ENCODE measurements at places on chromosomes 5 and 9. TPM values are rescaled to one million over a fixed set of nuclear protein-coding genes. Genes with fewer than 3 reads are reported as not detected.

HTR1A gene
- total RNA-seq = not detected

GRCh38 chr9:21991072-21991959, 2.9 kb downstream of the CDKN2A start:
- H3K4me1 ChIP-seq = peaks cover 24% of the 10 kb centered on the region
- H3K36me3 ChIP-seq = no peaks in the 10 kb centered on the region
- H3K4me3 ChIP-seq = no peak overlapping the region
- H3K27me3 ChIP-seq = peaks cover 27% of the 10 kb centered on the region

DNA sequence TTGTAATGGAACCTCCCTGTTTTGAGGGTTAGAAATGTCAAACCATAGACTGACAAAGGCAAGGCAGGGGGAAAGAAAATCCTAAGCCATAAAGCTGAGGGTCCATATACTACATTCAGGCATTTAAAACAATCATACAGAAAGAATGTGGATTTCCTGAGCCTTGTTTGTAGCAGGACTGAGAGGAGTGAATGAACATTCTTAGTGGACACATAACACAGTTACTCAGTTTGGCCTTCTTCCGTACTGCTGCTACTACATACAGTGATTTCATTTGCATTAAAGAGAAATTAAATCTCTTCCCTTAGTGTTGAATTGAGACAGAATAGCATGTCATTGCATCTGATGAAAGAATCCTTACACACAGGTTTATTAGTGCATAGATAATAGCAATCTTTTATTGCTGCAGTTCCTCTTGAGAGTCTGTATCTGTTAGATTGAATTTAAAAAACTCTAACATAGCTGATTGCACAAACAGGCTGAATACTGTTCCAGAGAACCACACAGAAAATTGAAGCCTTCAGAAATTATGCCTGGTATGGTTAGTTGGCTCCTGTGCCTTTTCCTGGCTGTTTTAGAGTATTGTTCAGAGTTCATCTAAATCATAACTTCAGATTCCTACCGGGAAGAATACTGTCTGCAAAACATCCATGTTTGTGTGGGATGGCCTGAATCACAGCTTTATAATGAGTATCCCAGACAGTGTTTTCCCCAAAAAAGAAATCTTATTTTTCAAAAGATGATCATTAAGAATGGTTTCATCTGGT, 2.0 kb upstream of the MTX3 start:
- H3K27ac ChIP-seq = no peak overlapping the region
- H3K36me3 ChIP-seq = peaks cover 10% of the 10 kb centered on the region
- H3K4me3 ChIP-seq = no peak overlapping the region
- peaks cover 22% of the 10 kb centered on the region for H3K27me3 ChIP-seq
- no peak for DNase-seq
- peaks cover 13% of the 10 kb centered on the region for H3K4me1 ChIP-seq

DNA sequence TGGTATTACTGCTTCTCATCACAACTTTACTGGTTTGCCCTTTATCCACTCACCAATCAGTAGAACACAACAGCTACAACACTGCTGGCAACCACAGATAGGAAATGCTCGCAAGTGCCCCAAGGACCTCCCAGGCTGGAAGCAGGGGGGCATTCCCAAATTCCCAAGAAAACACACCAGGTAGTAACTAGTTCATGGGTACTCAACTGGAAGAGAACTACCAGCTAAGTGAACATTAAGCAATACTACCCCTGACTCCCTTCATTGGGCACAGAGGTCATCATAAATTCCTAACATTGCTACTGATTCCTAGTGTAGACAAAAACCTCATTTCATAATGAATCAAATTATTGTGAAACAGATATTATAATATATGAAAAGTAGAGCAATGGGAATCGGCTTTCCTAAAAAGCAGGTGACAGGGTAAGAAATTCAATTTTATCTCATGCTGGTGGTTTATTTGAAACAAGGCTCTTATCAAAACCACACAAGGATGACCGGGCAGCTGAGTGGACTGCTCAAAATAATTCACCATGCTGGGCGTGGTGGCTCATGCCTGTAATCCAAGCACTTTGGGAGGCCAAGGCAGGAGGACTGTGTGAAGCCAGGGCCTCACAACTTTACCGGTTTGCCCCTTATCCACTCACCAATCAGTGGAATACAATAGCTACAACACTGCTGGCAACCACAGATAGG, 81.6 kb downstream of the TLE1 start:
- no peaks in the 10 kb centered on the region for H3K27me3 ChIP-seq
- no peak overlapping the region for H3K4me3 ChIP-seq
- H3K36me3 ChIP-seq = peaks cover 4% of the 10 kb centered on the region
- H3K4me1 ChIP-seq = peaks cover 7% of the 10 kb centered on the region

- no peaks in the 10 kb centered on the region for H3K27me3 ChIP-seq
- no peak overlapping the region for H3K4me3 ChIP-seq
- H3K27ac ChIP-seq = no peak overlapping the region
- peaks cover 6% of the 10 kb centered on the region for H3K4me1 ChIP-seq
Observed at GRCh38 chr5:74761241-74761640, 5.7 kb downstream of the GFM2 start.

GRCh38 chr9:69035438-69036308, at the start of gene FXN:
Gene FXN (plus strand): TSS chr9:69035752. CDS start chr9:69035783, 31 bp downstream.
- peak within 1 kb of the TSS; percentile 95 for H3K27ac ChIP-seq
- no peaks in the 10 kb centered on the region for H3K27me3 ChIP-seq
- no peaks in the 10 kb centered on the region for H3K36me3 ChIP-seq

- H3K27me3 ChIP-seq = no peaks in the 10 kb centered on the region
- H3K4me1 ChIP-seq = peaks cover 3% of the 10 kb centered on the region
- DNase-seq = no peak
Observed at GRCh38 chr9:3244963-3245653, 280.7 kb downstream of the RFX3 start.

DNA sequence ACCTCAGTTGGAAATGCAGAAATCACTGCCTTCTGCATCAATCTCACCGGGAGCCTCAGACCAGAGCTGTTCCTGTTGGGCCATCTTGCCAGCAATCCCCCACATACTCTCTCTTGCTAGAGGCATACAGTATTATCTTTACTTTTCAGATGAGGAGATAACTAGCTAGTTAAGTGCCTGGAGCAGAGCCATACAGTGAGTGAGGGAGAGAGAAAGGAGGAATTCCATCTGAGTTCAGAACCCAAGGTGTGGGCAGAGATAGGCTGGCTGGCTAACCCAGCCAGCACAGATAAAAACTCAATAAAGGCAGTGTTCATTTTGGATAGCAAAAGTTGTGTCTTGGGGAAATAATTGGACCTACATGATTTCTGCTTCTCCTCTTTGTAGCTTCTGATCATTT, 268.0 kb upstream of the KIF2A start:
- no peaks in the 10 kb centered on the region for H3K36me3 ChIP-seq
- no peak overlapping the region for H3K27ac ChIP-seq
- H3K27me3 ChIP-seq = no peaks in the 10 kb centered on the region

DNA sequence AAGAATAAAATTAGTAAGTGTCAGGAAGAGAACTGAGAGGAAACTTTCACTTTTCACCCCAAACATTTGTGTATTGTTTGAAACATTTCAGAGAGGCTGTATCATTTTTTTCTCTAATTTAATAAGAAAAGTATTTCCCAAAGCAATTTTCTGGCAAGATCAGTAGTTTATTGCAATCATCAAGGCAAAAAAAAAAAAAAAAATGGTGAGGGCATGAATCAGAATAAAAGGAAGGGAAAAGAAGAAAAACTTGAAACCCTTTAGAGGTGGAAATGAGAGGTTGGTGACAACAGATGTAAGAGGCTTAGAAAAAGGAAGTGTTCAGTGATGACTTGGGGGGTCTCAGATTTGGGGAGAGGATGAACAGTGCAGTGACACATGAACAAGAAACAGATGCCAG, 13.3 kb downstream of the SHC3 start:
- H3K36me3 ChIP-seq = no peaks in the 10 kb centered on the region
- H3K4me3 ChIP-seq = no peak overlapping the region
- peaks cover 43% of the 10 kb centered on the region for H3K27me3 ChIP-seq
- no peak overlapping the region for H3K27ac ChIP-seq
- no peak for DNase-seq

GRCh38 chr9:127170652-127171051, 48.2 kb upstream of the ANGPTL2 start:
- no peaks in the 10 kb centered on the region for H3K27me3 ChIP-seq
- no peak overlapping the region for H3K27ac ChIP-seq
- H3K4me3 ChIP-seq = no peak overlapping the region
- H3K36me3 ChIP-seq = no peaks in the 10 kb centered on the region

DNA sequence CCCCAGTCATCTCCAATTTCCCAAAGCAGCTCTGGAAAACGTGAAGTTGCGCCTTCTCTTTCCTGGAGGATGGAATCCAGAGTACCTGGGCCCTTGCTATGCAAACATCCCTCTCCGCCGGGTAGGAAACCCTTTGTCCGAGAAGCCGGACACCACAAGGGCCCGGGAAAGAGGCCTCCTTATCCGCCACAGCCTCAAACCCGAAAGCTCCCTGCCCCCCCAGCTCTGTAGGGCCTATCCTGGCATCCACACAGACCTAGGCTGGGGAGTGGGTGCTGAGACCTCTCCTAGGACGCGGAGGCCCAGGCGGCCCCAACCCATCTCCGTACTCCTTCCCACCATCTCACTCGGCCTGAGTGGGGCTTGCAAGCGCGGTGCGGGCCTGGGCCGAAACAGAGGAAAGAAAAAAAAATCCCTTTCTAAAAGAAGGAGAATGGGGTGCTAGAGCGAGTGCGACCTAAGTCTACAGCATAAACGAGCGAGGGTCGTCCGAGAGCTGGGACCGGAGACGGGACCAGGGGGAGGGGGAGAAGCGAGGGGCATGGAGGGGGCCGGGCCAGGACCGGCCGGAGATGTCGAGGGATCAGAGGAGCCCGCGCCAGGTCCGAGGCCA, 624 bp downstream of the FBXW11 start:
- peak overlapping the region; percentile 89 for H3K27ac ChIP-seq
- peaks cover 57% of the 10 kb centered on the region for H3K4me1 ChIP-seq
- H3K4me3 ChIP-seq = peak overlapping the region; percentile 96
- DNase-seq = no peak

DNA sequence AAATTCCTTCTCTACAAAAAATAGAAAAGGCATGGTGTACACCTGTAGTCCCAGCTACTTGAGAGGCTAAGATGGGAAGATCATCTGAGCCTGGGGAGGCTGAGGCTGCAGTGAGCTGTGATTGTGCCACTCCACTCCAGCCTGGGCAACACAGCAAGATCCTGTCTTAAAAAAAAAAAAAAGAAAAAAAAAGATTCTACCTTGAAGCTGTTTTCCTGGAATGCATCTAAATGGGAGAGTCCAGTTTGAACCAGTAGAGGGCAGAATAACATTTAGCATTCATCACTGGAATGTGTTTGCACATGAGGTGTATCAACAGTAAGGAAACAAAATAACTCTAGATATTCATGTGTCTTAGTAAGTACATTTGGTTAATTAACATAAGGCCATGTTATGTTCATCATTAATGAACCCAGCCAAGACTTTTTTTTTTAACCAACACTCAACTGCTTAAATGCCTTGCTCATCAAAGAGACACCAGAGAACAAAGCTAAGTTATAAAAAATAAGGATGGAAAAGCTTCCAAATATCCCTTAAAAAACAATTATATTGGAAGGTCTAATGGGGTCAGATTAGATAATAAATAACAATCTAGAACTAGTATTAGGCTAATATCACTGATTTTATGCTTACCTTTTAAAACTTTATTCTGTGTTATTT, 16.1 kb downstream of the IFNE start:
- no peak overlapping the region for H3K27ac ChIP-seq
- peaks cover 23% of the 10 kb centered on the region for H3K27me3 ChIP-seq
- no peak overlapping the region for H3K4me3 ChIP-seq
- H3K36me3 ChIP-seq = no peaks in the 10 kb centered on the region

DNA sequence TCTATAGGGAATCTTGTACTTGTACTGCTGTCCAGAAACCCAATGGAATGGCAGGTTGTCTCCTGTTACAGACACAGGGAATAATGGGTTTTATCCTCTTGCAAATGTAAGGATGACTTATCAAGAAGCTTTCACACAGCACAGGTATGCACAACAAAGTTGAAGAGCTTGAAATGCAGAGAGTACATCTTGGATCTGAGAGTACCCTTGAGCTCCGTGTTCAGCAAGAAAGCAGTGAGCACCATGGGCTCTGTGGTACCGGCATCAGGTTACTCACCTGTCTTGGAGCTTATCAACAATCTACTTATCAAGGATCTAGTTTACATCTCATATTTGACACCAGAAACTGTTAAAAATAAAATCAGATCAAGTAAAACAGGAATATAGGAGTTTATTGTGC, 22.0 kb upstream of the EMB start:
- peaks cover 7% of the 10 kb centered on the region for H3K4me1 ChIP-seq
- no peaks in the 10 kb centered on the region for H3K27me3 ChIP-seq
- H3K4me3 ChIP-seq = no peak overlapping the region
- H3K27ac ChIP-seq = no peak overlapping the region
- H3K36me3 ChIP-seq = peaks cover under 1% of the 10 kb centered on the region

DNA sequence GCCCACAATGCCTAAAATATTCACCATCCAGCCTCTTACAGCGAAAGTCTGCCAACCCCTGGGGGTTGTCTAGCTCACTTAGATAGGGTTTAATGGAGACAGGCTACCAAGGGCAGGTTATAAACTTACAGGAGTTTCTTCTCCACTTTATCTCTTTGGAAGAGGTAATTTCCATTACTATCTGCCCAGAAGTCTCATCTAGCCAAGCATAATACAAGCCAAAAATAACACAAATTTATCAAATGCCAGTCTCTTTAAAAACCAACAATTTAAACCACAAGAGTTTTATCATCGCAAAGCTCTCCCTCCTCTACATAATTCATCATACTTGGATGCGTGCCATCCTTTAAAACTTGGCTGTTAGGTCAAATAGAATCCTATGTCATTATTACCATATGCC, 6.2 kb downstream of the RBM22 start:
- H3K27me3 ChIP-seq = no peaks in the 10 kb centered on the region
- H3K4me1 ChIP-seq = peaks cover 9% of the 10 kb centered on the region
- no peak overlapping the region for H3K27ac ChIP-seq
- peaks cover 31% of the 10 kb centered on the region for H3K36me3 ChIP-seq

DNA sequence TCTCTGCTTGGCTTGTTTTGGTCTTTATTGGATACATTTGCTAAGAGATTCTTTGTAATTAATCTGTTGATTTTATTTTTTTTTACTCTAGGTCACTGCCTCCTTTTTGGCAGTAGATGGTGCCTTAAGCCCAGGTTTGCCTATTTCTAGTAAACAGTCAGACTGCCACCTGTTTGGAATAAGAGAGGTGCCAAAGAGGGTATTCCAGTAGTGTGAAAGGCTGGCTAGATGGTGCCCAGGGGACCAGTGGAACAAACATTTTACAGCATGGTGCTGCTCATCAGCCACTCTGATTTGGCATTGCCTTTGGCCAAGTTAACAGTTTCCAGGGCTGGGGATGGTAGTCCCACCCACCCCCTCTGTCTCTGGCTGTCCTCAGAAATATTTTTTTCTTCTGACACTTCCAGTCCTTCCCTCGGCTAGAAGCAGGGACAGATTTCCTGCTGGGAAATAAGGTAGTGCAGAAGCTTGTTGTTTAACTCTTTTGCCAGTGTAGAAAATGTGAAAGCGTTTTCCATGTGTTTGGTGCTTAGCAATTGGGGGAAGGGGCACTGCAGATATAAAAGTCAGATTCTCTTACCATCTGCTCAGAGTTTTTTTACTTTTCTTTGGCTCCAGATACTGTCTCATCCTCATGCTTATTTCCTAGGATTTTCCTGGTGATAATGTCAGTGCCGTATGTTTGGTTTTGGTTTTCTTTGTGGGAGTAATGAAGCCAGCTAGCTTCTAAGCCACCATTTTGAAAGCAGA, 36.6 kb upstream of the FBXL7 start:
- H3K4me1 ChIP-seq = no peaks in the 10 kb centered on the region
- no peaks in the 10 kb centered on the region for H3K27me3 ChIP-seq
- no peak for DNase-seq
- H3K4me3 ChIP-seq = no peak overlapping the region
- H3K36me3 ChIP-seq = no peaks in the 10 kb centered on the region
- no peak overlapping the region for H3K27ac ChIP-seq

CAVIN4 gene
- 0.48 TPM for total RNA-seq
